ENCODE measurements at places on chromosomes 2 and 18.

DNA sequence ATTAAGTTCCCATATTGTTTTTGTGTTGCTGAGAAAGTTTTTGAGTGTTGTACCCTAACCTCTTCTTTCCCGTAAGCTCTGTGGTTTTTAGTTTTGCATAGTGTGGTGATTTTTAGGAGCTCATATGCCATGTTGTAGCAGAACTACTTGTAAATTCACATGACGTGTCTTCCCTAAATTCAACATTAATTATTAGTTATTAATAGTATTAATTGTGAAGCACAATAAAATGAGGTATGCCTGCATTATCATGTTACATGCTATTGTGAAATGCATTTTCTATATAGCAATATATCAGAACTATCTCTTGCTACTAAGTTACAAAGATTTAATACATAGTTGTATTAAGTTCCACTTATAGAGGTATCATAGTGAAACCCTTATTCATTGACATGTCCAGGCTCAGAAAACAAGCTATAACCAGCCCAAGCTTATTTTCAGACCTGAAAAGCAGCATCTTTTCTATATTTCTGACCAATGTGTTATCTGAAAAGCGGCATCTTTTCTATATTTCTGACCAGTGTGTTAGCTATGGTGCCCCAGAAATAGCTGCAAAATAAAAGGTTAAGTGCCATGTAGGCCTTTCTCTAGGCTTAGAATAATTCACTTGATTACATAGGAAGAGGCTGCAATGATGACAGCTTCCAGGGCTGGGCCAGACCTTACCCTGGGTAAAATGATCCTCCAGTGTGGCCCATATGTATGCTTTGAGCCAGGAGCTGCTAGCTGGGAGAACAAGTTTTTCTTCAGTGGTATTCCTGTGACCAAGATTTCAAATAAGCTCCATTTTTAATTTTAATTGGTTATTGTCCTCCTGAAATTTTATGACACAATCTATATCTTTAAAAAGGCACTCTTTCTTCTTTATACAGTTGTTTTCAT is 21.6 kb downstream of the EPAS1 start:
- DNase-seq = no peak

GRCh38 chr18:62329691-62330454 is 4.8 kb downstream of the TNFRSF11A start:
- DNase-seq = no peak

- DNase-seq = no peak
These were observed 96.8 kb downstream of the ST6GAL2 start for GRCh38 chr2:106789185-106789584.

GRCh38 chr2:96866149-96866548 is 3.7 kb downstream of the SEMA4C start:
- no peak for DNase-seq

- DNase-seq = no peak
These were observed 335.9 kb downstream of the DLGAP1 start for GRCh38 chr18:4119127-4119648.

- DNase-seq = no peak
These were observed 19.7 kb upstream of the TMEM17 start for GRCh38 chr2:62525549-62526269.

DNA sequence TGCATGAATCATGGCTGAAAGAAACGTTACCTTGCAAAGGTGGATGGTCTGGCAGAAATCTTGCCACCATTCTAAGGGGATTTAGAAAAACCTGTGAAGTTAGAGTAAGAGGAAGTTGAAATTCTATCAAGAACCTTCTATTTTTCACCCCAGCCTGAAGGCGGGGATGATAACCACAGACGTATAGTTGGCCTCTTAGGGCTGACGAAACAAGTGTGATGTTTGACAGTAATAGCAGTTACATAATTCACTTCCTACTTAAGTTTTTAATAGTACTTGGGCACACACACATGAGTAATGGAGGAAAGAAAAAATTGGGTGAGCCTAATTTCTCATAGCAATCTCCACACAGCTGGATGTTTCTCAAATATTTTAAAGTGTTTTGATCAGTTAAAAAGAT is 336.6 kb upstream of the SALL3 start:
- no peak for DNase-seq

DNA sequence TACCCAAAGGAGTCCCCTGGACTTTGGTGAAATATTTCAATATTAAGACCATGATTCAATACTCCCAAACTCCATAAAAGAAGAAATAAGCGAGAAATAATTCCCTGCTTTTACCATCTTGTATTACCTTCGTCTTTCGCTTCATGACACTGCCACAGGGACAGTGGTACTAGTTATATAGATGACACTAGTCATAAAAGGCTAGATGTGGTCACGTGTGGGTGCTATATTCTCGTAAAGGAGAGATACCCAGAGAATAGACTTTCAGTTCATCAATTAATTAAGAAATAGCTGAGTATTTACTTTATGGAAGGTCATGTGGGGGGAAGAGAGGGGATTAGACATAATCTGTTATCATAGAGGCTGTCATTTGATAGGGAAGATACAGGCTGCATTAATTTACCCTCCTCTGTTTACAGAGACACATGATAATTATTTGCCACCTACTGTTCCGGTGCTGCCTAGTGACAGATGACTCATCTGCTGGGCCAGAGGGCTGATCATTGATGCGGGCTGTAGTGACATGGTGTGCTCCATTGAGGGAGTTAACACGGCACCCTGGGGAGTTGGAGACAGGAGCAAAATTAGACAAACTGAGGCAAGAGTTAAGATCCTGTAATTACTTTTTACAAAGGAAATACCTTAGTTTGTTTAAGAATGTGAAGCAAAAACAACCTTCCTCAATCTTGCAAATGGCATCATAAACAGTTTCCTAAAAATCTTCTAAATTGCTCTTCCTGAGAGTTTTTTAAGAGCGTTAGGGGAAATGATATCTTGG is 78.2 kb upstream of the ITGB6 start:
- DNase-seq = no peak

GRCh38 chr2:239973386-239973785 is 51.8 kb downstream of the NDUFA10 start:
- no peak for DNase-seq

- DNase-seq = no peak
These were observed 21.9 kb downstream of the MRPL35 start for GRCh38 chr2:86221066-86221684.

DNA sequence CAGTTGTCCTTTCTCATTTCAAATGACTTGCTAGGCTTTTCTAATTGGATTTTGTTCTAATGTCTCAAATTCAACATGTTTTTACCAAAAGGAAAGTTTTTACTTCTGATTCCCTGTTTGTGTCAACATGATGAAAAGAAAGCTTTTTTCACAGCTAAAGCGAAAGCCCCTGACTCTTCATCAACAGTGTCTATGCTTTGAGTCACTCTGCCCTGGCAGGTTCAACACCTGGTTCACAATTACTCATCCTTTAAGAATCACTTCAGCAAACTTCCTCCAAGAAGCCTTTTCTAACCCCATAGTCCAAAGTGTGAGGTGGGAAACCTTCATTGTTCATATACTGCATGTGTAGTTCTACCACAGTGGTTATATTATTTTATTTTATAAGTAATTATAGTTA is 7.6 kb upstream of the DSG2 start:
- DNase-seq = no peak

DNA sequence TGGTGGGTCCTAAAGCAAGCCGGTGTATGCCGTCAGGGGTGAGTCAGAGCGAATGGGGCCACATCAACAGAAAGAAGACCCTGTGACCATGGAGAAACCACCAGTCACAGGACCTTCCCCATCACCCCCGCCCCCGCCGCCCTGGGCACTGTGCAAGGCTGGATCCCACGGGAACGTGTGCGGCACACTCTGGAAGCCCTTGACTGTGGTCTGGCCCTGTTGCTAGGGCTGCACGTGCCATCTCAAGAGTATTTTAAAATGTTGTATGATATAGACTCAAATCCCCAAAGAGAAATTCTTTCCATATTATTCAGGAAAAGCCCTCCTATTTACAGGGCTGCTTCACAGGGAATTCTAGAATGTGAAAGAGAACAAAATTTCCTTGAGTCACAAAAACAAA is 174.8 kb downstream of the BCL2 start:
- no peak for DNase-seq

GRCh38 chr2:48532824-48533223 is 2.9 kb downstream of the STON1 start:
- DNase-seq = no peak

- DNase-seq = no peak
These were observed 49.8 kb upstream of the ZBTB7C start for GRCh38 chr18:48459016-48459415.

DNA sequence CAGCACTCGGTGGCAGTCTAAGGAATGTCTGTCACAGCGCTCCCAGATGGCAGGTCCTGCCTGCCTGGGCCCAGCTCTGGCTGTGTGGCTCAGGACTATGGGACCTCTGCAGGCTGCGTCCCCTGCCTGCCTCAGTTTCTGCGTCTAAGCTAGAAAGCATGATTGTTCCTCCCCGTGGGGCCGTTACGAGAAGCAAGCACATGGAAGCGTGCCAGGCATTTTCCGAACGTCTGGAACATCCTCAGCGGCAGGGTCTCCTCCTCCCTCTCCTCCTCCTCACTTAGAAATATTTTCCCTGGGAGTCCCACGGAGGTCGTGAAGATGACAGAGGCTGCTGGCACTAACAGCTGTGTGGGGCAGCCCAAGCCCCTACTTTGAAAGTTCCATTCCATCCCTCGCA is 43.3 kb downstream of the LRRFIP1 start:
- no peak for DNase-seq

GRCh38 chr2:172927641-172928357 is 147.8 kb upstream of the MAP3K20 start:
- DNase-seq = no peak

DNA sequence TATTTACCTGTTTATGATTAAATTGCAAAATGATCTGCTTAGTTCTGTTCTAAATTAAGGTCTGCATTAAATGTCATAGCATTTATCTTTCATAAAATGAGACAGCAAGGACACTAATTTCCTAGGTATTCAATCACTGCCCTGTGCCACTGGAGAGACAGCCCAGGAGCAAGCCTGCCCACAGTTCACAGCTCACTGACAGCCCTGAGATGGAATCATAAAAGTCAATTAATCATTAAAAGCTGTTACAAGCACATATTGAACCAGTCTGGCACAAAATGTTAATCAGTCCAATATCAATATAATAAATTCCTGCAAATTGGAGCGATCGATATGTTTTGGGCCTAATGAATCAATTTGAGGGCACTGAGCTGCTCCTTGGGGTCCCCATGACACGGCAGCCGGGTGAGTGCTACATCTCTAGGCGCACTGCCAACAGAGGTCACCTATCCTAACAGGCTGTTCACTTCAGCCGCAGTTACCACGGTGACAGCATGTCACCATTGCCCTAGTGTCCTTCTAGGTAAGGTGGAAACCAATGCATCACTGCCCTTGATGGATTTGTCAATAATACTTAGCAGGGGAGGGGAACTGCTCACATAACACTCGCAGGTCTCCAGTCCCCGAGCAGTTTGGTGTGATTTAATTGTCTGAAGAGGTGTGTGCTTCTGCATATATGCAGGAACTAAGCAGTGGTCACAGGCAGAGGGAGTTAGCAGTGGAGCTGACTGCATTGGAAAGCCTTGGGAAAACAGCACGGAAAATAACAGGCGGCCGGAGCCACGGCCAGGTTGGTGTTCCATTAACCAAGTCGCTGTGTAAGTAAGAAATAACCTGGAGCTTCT is 47.3 kb downstream of the POU3F3 start:
- DNase-seq = no peak

- no peak for DNase-seq
These were observed 32.9 kb upstream of the PPM1B start for GRCh38 chr2:44135771-44136170.

GRCh38 chr2:162006337-162006736 is 67.7 kb downstream of the DPP4 start:
- no peak for DNase-seq

GRCh38 chr2:218259099-218259961 is 1.5 kb upstream of the GPBAR1 start:
- no peak for DNase-seq

DNA sequence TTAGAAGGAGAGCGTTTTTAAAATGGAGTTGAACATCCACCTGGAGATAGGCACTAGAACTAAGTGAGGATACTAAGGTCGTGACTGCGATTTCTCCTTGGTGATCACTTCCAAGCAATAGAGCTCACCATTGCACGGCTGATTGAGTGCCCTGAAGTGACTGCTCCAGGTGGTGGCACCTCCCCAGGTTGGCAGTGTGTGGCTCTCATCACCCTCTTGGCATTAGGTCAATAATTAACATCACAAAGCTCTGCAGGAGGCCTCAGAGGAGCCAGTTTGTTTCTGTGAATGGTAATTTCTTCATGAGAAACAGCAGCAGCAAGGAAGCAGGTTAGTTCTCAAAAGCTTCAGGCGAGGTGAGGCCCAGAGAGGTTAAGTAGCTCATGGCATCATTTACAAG is 259.6 kb downstream of the CLIP4 start:
- no peak for DNase-seq

DNA sequence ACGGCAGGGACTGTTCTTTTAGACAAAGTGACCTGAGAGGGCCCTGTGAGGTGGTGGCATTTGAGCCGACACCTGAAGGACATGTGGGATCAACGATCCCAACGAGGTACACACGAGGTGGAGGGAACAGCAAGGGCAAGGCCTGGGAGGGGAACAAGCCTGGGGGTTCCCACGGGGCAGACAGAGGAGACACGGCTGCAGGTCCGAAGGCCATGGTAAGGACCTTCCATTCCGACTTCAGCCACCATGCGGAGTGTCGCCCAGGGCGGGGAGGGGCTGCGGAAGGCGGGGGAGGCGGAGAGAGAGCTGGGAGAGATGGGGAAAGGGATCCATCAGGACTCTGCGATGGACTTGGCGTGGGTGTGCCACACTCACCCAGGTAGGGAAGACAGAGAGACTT is 151.8 kb downstream of the HDAC4 start:
- DNase-seq = no peak

GRCh38 chr18:50306944-50307343 is 19.5 kb upstream of the CXXC1 start:
- no peak for DNase-seq

DNA sequence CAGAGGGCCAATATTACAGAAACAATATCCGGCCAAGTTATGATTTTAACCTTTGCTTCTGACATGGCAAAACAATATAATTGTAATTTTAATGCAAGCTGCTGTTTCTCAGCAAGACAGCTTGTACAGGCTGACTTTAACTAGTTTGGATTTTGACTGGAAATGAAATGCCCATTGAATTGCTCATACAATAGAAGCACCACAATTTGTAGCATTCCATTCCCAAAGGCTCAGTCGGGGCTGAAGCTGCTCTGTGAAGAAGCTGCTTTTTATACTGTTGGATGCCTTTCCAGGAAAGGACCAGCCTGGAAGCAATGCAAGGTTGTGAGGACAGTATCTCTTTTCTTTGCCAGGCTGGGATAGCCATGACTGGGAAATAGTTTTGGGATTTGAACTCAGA is 677.0 kb upstream of the FANCL start:
- no peak for DNase-seq

DNA sequence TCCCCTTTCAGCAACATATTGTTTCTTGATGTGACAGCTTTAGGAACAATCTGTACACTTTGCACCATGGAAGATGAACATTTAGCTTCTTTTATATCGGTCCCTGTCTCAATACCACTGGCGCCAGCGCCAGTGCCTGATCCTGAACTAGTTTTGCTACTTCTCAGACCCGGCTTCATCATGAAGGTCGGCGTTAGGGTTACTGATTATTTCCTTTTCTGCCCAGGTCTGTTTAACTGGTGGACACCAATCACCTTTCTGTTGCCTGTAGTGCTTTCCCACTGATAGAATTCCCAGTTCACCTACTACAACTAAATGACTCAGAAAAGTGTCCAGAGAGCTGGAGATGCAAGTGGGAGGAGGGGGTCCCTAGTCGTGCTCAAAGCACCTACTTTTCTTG is 99.5 kb downstream of the MYCN start:
- no peak for DNase-seq
